ENCODE measurements at places on chromosomes 11 and 22. TPM values are rescaled to one million over a fixed set of nuclear protein-coding genes. Genes with fewer than 3 reads are reported as not detected.

APOA4 gene
- total RNA-seq = not detected

PKDREJ gene
- total RNA-seq = 0.09 TPM

OR52I1 gene
- not detected for total RNA-seq

GAL3ST1 gene
- 5.1 TPM for total RNA-seq

PPP1CA gene
- 214 TPM for total RNA-seq

DHCR7 gene
- 124 TPM for total RNA-seq

THY1 gene
- total RNA-seq = 184 TPM

E2F8 gene
- 11.0 TPM for total RNA-seq

OR51B4 gene
- not detected for total RNA-seq

MPZL3 gene
- 2.1 TPM for total RNA-seq

SLC37A2 gene
- 1.2 TPM for total RNA-seq

CHRM1 gene
- total RNA-seq = not detected

SWAP70 gene
- total RNA-seq = 34.4 TPM

GTSE1 gene
- 42.6 TPM for total RNA-seq

OR4C5 gene
- not detected for total RNA-seq

PTPN5 gene
- total RNA-seq = 1.4 TPM

MEI1 gene
- total RNA-seq = not detected

PC gene
- total RNA-seq = 32.6 TPM

PTPRCAP gene
- total RNA-seq = 1.9 TPM

CEP126 gene
- total RNA-seq = 1.2 TPM
